ENCODE measurements at places on chromosomes 3 and 15.
A peak's percentile ranks its signal among the peaks of the same experiment; 100 is the strongest.

DNA sequence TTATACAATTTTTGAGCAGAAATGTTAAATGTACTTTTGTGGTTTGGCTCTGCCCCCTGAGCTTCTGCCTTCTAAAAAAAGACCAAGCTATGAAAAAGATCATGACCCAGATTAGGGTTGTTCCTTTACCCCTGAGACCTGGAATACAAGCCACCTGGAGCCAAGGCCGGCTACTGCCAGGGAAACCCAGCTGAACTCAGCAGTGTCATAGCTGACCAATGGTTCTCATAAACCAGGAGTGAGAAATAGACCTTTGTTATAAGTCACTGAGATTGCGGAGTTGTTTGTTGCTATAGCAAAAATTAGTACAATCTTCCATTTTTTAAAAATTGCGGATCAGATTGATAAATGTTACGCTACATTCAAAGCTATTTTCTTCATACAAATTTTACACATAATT is 1261.7 kb downstream of the ROBO1 start:
- no peak for DNase-seq

- DNase-seq: no peak
Measured at GRCh38 chr3:172119266-172119969, 80.0 kb downstream of the FNDC3B start.

DNA sequence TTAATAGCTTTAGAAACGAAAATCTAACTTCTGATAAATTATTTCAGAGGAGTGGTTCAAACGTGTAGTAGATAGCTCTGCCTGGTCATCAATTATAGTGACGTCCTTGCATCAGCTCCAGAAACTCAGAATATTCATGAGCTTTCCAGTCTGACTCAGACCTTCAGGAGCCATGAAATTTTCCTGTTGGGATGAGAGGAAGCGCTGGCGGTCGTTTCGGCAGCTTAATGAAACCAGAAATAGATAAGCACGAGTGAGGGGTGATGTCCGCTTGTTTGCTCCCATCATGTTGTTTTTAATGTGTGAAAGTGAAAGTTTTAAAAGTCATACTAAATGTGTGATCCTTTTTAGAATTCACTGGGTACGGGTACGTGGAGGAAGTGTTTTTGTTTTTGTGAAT is 141.1 kb downstream of the PGPEP1L start:
- DNase-seq: no peak

GRCh38 chr15:74312445-74313007 is 54.9 kb downstream of the CYP11A1 start:
- DNase-seq: no peak

- DNase-seq: no peak
Measured at GRCh38 chr3:127888564-127889107, 26.4 kb upstream of the KBTBD12 start.

DNA sequence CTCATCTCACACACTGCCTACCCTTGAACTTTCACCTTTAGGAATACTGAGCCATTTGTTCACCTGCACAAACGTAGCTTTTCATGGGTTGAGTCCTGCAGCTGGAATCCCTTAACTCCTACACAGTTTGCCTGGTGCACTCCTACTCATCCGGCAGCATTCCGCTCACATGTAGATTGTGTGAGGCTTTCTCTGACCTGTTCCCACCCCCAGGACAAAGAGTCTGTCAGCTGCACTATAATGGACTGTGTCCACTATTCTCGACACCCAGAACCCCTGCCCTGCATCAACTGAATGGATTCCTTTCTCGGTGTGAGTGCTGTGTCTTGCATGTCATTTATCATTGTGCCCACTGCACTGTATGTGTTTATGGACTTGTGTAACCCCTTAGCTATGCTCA is 54.9 kb downstream of the EPHB3 start:
- DNase-seq: no peak

DNA sequence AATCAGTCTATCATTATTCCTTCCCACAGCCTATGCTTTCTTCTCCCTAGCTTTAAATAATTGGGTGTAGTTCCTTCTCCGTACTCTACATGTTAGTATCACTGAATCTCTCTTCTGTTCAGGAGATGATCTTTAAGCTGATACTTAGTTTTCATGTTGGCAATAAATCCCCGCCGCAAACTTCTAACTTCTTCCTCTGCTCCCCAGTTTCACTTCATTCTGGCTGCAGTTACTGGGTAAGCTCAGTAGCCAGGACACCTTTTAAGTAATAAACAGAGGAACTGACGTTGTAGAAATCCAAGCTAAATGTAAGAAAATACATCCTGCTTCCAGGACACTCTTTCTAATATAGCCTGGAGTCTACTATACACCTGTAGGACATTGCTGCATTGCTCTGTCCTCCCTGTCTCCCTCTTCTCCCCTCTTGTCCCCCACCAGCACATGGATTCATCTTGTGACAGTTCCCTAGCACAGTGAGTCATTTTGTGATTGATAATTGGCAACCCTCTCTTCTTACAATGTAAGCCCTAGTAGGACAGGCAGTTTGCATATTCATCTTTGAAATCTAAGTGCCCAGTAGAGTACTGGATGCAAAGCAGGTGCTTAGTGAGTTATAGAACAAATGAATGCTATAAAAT is 598.2 kb downstream of the UNC13C start:
- DNase-seq: no peak

DNA sequence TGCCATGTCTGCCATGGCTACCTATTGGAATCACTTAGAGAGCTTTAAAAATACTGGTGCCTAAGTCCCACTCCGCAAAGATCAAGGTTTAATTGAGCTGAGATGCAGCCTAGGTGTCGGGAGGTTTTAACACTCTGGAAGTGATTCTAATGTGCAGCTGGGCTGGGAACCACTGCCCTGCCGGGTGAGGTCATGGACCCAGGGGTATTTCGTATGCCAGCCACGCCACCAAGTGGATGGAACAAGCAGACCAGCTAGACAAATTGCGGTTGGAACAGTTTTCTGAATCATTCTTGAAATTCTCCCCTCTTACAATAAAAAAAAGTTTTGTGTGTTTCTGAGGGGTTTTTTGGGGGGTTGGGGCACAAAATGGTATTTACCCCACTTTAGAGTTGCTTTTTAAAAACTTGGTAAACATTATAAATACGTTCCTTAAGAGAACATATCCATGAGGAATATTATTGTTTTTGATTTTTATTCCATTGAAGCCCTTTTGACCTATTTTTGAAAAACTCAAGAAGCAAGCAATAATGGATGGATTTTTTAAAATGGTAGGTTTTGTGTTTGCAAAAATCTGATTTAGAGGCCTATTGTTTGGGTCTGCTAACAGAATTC is 66.2 kb upstream of the CSTA start:
- peak; percentile 15 for DNase-seq

GRCh38 chr3:61979638-61980037 is 393.7 kb downstream of the FEZF2 start:
- DNase-seq: no peak

DNA sequence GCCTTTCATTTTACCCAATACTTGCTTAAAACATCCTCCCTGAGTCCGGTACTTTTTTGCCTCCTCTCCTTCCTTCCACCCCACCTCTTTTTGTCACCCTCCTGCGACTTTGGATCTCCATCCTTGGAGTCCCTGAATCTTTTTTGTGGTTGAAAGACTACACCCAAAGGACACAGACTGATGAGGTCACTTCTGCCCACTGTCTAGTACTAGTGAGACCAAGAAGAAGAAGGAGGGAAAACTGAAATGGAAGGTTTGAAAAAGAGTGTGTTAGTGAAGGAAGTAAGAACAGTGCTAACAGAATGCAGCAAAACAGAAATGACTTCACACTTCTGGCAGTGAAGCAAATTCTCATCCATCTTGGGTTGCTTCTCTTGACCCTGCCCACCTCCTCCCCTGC is 6.6 kb downstream of the B3GNT5 start:
- DNase-seq: no peak

GRCh38 chr15:96732704-96733103 is 402.2 kb downstream of the NR2F2 start:
- no peak for DNase-seq

DNA sequence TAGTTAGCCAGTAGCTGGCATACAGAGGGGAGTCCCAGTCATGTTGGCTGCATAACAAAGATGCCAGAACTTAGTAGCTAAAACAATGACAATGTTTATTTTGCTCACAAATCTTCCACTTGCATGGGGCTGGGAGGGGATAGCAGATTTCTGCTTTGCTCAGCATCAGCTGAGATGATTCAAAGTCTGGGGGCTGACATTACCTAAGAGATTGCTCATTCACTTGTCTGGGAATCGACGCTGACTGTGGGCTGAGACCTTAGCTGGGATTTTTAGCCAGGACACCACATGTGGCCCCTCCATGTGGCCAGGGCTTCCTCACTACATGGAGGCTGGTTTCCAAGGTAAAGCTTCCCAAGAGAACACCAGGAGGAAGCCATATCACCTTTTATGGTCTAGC is 12.7 kb upstream of the CFAP100 start:
- DNase-seq: no peak

DNA sequence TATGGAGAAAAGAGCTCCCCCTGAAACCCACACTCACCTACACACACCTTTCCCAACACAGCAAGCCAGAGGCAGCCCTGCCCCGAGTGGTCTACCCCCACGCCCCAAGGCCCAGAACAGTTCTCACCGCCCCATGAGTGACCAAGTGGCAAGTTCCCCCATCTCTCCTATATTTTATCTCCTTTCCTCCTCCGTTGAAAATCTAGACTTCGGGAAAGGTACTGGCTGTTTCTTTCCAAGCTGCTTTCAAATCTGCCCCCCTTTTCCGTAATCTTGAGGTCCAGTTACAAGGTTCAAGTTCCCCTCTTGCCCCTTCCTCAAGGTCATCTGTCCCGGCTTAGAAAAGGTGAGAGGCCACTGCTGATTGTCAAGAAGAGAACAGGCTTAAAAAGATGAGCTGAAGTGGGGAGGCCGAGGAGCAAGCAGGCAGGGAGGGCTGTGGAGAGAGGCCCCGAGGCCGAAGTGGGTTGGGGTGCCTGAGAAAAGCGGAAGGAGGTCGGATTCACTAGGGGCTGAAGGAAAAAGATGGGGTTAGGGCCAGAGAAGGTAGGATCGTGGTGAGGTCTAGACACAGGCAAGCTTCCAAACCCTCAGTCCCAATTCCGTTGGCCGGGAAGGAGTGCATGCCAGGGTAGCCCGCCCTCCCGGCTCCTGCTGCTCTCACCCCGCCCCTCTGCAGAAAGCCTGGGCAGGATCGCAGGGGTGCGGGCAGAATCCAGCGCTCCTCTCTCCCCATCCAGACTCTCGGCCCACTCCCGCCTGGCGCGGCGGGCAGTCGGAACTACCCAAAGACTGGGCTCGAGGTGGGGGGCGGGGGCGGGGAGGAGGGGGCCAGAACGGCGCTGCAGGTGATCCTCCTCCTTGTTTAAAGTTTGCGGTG is 1.7 kb downstream of the SEMA5B start:
- no peak for DNase-seq

- no peak for DNase-seq
Measured at GRCh38 chr3:155420406-155420805, 126.9 kb upstream of the STRIT1 start.

GRCh38 chr15:80773122-80773551 is 6.0 kb upstream of the CEMIP start:
- DNase-seq: no peak

DNA sequence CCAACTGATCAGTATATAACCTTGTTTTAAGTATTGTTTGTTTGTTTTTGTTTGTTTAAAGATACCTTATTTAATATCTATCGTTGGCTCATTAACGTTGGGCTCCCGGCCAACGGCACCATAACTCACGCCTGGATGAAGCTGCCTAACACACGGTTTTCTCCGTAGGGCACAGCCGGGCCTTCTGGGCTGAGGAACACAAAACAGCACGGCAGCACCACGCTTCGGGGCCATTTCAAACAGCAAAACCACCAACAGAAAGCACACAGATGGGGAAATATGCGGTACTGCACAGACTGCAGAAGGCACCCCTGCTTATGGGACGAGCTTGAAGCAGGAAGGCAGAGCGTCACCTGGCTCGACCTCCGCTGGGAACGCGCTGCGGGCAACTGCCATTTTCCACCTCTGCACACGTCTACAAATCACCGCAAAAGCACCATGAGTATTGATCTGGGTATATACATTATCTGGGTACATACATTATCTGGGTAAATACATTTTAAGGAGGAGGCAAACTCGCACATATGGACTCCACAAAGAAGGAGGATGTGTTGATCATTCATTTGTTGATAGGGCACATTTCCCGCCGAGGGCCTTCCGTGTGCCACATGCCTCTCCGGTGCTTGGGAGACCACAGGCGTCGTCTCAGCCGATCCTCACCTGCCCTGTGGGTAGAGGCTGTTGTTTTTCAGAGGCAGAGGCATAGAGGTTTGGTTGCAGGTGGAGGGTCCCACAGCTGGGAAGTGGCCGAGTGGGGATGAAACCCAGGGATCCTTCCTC is 123.7 kb upstream of the ATP2B2 start:
- DNase-seq: no peak

- no peak for DNase-seq
Measured at GRCh38 chr3:197234947-197235914, 63.2 kb downstream of the DLG1 start.

GRCh38 chr3:51662456-51662855 is 8.6 kb upstream of the TEX264 start:
- no peak for DNase-seq

- DNase-seq: no peak
Measured at GRCh38 chr3:148723631-148724030, 25.9 kb downstream of the AGTR1 start.

DNA sequence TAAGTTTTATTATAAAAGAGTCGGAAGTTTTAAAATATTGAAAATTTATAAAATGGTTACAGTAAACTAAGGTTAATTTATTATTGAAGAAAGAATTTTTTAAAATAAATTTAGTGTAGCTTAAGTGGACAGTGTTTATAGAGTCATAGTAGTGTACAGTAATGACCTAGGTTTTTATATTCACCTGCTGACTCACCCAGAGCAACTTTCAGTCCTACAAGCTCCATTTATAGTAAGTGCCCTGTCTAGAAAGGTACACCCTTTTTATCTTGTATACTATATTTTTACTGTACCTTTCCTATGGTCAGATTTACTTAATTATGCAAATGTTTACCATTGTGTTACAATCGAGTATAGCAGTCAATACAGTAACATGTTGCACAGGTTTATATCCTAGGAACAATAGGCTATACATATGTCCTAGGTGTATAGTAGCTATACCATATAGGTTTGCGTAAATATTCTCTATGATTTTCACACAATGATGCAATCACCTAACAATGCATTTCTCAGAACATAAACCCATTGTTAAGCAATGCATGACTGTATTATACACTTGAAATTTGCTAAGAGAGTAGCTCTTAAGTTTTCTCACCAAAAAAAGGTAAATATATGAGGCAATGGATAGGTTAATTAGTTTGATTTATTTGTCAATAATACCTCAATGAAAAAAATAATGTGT is 106.9 kb upstream of the CD96 start:
- DNase-seq: no peak

DNA sequence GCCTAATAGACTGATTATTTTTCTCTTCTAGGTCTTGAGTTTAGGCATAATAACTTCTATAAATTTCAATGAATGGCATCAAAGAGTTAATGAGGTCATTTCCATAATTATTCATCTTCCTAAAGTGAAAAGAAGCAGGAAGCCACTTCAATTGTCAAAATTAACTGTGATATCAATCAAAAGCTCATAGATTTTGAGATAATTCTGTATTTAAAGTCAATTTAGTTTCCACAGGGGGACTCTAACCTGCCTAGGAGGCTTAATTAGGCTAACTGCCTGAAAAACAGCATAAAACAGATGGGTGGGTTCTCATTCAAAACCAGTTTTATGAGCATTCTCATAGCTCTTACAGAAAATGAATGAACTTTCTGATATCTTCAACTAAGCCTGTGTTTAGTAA is 177.8 kb downstream of the OTOL1 start:
- DNase-seq: no peak

GRCh38 chr3:132416161-132416560 is 1.1 kb upstream of the DNAJC13 start:
- no peak for DNase-seq

GRCh38 chr3:59595830-59596229 is 546.0 kb upstream of the CFAP20DC start:
- no peak for DNase-seq
